Frontal cortex (tissue), 4 donors: ENCODE measurements at places on chromosomes 2 and 18.

GRCh38 chr2:42192652-42193566 is 23.8 kb downstream of the EML4 start:
- no peak for DNase-seq

GRCh38 chr2:108593547-108594098 is 59.4 kb downstream of the LIMS1 start:
- no peak for DNase-seq

DNA sequence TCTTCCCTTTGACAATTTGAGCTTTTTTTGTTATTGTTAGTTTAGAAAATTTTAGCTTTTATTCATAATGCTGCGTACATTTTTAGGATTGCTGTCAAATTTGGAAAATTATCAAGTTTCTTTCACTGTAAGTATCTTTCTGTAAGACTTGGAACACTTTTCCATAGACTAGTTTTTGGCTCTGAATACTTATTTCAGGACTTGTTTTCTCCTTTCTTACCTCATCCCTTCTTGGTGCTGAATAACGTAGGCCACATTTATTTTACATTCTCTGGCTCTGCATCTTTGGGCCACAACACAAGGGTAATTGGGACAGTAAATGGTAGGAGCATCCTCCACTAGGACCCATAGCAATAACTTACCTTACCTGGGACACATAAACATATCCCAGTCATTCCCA is 85.1 kb downstream of the CCDC85A start:
- DNase-seq, result no peak

DNA sequence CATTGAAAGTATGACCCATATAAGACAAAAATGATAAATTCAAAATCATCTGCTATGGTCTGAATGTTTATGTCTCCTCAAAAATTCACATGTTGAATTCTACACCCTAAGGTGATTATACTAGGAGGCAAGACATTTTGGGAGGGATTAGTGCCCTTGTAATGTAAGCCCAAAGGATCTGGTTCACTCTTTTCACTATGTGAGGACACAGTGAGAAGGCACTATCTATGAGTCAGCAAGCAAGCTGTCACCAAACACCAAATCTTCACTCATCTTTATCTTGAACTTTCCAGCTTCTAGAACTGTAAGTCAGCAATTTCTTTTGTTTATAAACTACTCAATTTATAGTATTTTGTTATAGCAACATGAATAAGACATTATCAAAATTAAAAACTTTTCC is 284.7 kb upstream of the ZC3H15 start:
- DNase-seq, result no peak

DNA sequence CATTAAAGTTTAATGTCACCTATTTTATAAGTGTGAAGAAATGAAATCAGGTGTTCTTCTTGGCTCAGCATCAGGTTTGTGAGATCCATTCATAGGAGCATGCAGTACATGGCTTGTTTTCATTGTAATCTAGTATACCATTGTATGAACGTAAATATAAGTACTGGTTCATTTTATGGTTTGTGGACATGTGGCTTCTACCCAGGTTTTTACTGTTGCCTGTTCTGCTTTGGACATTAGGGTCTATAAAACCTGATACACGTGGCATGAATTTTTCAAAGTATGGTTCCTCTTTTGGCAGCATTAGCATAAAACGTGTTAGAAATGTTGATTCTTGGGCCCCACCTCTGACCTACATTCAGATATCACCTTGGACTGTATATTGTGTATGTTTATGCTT is 175.5 kb downstream of the PRPF40A start:
- no peak for DNase-seq

- no peak for DNase-seq
Observed at GRCh38 chr2:212147921-212148513, 390.6 kb downstream of the ERBB4 start.

DNA sequence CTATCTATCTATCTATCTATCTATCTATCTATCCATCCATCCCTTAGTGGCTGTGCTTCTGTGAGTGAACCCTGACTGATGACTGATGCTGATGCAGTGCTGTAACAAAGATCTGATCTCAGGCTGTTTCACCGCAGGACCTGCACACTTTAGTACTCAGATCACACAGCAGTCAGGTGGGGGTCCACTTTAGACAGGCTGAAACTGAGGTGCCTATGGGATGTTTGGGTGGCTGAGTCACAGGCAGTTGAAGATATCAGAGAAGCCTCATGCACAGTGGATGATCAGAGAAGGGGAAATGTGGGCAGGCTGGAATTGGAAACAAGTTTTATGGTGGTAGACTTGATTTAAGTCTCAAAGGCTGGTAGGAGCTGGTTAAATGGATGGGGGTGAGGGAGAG is 156.4 kb downstream of the INSIG2 start:
- no peak for DNase-seq

DNA sequence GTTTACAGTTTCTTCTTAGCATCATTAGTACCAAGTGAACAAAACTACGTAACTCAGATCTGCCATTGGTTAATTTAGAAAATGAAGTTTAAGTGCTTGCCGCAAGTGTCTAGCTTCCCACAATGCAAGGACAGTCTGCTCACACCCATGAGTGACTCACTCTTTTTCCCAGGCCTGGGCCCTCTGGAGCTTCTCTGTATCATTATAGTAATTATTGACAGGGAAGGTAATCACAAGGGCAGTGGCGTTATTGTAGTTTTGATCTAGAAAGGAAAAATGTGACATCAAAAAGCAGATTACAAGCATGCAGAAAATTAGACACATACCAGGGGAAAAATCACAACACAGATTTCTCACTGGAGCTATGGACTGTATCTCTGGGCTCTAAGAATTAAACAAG is 38.5 kb downstream of the NPC1 start:
- DNase-seq, result no peak

GRCh38 chr18:71398531-71398930 is 1109.7 kb downstream of the SOCS6 start:
- DNase-seq, result peak; percentile 3

DNA sequence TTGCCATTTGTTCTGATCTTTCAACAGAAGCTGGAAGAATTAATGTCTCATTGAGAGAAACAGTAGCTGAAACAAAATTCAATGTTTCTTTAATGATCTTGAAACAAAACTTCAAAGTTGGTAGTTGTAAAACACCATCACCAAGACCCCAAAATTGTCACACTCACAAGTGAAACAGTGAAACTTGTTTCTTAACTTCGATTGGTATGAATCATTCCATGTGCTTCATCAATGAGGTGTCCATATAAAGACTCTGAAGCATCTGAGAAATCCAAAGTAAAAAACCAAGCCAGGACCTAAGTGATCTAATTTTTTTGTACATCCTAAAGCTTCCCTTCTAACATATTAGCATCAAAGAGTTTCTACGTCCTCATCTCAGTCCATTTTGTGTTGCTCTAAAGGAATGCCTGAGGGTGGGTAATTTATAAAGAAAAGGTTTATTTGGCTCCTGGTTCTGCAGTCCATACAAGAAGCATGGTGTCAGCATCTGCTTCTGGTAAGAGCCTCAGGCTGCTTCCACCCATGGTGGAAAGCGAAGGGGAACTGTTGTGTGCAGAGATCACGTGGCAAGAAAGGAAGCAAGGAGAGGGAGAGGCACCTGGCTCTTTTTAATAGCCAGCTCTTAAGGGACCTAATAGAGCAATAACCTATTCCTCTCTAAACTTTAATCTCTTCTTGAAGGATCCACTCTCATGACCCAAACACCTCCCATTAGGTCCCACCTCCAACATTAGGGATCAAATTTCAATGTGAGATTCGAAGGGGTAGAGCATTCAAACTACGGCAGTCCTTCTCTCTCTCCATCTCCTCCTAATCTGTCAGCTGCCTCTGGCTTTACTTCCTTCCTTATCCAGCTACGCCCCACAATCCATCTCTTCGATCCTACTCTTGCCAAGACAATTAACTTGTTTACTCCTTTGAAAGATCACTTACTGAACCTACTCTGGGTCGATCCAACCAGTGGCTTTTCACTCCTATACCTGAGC is 20.7 kb upstream of the TLK1 start:
- no peak for DNase-seq

GRCh38 chr18:12308386-12309100 is 502 bp downstream of the TUBB6 start:
- peak; percentile 46 for DNase-seq

- DNase-seq, result no peak
Observed at GRCh38 chr18:44562986-44563385, 117.7 kb upstream of the SETBP1 start.

DNA sequence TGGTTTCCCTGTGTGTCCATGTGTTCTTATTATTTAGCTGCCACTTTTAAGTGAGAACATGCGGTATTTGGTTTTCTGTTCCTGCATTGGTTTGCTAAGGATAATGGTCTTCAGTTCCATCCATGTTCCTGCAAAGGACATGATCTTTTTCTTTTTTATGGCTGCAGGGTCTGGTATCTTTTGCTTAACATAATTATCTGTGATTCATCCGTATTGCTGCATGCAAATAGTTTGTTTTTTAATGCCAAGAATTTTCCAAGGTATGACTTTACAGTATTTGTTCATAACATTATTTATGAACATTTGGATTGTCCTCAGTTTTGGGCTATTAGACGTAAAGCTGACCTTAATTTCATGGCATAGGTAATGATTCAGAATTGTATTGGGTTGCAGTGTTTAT is 17.8 kb downstream of the GIGYF2 start:
- DNase-seq, result no peak

DNA sequence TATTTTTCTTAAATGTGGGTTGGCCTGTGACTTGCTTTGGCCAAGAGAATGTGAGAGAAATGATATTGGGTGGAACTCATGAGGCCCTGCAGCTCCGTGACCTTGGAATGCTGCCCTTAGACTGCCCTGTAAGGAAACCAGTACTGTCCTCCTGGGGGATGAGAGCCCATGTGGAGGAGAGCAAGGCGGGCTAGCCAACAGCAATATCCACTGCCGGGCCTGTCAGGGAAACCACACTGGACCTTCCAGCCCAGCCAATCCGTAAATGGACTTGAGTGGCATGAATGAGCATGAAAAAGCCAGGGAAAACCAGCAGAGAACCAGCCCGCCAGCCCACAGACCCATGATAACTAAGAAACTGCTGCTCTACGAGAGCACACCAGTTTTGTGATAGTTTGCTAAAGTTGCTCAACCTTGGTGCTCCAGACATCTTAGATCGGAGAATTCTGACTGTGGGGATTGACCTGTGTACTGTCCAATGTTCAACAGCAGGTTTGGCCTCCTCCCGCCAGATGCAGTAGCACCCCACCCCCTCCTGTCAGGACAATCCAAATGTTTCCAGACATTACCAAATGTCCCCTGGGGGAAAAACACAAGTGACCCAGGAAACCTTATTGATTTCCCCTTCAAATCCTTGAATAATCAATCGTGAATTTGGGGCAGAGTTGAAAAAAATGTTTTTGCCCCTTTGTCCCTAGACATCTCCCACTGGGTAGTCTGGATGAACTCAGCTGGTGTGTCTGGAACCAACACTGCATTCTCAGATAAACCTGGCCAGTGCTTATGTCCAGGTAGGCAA is 27.2 kb downstream of the ALPK2 start:
- no peak for DNase-seq

DNA sequence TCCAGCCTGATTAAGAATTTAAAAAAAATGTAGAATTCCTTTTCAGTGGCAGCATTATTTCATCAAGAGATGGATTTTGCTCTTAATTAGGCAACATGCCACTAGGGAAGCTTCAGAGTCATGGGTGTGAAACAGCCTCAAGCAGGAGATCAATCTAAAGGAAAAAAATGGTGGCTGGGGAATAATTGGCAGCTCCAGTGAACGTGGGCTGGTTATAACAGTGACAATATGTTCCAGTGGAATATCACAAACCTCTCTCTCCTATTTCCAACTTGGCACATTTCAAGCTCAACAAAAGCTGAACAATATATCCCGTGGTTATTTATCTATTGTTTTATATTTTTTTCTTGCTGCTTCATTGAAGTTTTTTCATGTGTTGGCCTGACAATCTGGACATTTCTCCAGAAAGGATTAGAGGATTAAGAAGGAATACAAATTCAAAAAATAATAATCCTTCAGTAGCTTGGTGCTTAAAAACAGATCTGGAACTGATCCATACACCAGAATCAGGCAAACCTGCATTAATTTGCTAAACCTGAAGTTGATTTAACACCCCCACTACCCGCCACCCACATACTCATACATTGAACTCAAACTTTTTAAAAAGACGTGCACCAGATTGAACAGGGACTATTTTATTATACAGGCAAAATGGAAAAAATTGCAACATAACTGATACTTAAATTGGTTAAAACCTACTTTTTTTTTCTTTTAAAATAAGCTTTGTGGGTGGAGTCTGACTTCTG is 255.9 kb upstream of the SPRED2 start:
- no peak for DNase-seq

DNA sequence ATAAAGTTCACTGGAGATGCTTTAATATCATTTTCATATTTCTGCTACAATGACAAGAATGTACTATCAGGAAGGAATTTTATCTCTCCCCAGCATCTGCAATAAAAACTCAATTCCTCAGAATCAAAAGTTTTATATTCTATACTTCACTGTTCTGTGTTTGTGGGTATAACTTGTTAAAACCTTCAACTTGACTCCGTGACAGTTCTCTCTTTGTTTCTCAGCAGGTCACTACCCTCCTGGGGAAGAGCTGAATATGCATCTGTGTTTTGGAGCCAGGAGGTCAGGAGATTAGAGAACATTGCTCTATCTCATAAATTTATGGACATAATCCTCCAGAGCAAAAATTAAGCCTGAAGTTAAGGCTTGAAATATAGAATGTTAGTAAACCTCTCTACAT is 411.4 kb downstream of the TRIB2 start:
- no peak for DNase-seq

GRCh38 chr2:146527166-146527565 is 1317.7 kb upstream of the ACVR2A start:
- DNase-seq, result no peak

- no peak for DNase-seq
Observed at GRCh38 chr2:72141032-72141645, 6.5 kb downstream of the CYP26B1 start.
